Activated CD4-positive, alpha-beta T cell treated with anti-CD3 and anti-CD28 coated beads, Interleukin-10, Interleukin-2, amounts not matched to agents 100 ng/mL and 50 ng/mL, durations not matched to agents 16 hours and 8 hours (primary cell): ENCODE measurements at places on chromosomes 6 and 20.

GRCh38 chr6:14422061-14422460 lies 304.5 kb downstream of the CD83 start:
- DNase-seq = no peak

DNA sequence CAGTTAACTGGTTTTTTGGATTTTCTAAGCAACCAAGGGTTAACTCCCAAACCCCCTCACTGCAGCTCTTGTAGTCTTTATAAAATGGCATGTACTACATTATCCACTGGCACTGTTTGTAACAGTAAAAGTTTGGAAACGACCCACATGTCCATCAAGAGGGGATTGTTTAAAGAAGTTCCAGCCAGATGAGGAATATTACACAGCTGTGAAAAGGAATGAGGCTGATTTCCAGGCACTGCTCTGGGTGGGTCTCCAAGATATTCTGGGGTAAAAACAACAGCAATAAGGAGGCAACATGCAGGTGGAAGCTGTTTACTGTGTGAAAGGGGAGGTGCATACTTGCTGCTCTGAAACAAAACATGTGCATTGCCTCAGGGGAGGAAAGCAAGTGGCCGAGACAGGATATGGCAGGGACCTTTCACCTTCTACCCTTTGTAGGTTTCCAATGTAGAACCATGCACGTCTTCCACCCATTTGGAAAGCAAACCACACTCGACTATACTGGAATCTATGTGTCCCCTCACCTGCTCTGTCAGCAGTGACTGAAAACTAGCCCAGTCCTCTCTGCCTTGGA lies 51.9 kb downstream of the GRM4 start:
- DNase-seq = no peak

DNA sequence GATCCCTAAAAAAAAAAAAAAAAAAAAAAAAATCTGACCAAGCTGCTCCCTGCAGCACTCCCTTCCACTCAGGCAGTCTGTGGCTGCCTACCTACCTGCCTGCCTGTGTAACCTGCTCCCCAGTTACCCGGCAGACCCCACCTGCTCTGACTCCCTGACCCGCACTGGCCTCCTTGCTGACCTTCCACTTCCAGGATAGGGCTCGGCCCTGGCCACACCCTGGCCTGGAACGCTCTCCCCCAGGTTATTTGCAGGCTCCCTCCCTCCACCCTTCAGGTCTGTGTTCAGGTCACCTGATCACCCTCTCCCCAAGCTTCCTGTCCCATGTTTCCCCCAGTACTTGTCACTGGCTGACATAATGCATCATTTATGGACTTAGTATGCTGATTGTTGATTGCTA lies 134.3 kb downstream of the SLC23A2 start:
- DNase-seq = no peak

GRCh38 chr20:2163757-2164156 lies 62.1 kb downstream of the STK35 start:
- no peak for DNase-seq

DNA sequence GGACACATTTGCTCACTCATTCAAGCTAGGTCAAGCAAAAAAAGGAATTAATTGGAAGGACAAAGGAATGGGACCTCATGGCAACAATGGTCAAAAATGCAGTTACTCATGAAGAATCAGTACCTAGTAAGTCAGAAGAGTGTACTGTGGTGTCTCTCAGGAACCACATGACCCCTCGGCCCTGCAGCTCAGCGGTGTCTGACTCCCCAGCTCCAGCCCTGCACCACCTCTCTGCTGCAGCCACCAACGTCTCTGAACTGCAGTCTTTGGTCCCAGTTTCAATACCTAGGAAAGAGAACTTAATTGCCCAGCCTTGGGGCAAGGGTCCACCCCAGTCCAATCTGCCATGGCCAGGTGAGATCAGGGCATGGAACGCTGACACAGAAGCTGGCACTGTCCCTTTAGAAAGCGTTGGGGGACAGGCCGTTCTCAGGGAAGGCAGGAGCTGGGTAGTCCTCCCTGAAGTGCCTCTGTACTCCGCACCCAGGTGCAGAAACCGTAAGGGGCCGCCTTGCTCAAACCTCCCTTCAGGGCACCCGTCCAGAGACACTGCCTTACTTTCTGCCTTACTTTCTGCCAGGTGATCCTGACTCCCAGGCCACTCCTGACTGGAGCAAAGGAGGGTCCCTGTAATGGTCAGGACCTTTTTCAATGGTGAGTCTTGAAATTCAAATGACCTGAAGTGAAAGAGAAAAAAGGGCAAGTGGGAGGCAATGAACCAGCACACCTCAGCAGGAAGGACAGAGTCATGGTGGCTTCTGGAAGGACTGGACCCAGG lies 13.2 kb upstream of the NELFCD start:
- no peak for DNase-seq

DNA sequence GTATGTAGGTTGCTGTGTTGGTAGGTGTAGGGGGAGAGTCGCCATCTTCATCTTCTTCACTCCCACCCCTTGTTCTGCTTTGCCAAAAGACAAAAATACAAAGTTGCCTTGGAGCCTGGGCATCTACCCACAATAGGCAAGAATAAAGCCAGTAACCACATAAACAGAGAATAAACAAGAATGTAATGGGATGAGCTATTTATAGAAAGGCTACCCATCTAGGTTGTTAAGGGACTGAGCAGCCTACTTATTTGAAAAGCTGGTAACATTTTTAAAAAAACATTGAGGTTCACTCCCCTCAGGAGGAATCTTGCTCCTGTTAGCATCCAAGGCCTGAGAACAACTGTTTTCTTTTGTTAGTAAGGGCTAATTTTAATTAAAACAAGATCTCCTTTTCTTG lies 301.4 kb upstream of the STXBP5 start:
- DNase-seq = no peak
